Activated CD4-positive, CD25-positive, alpha-beta regulatory T cell treated with anti-CD3 and anti-CD28 coated beads, Interleukin-2, amount 50 U/mL, for 16 hours (primary cell): ENCODE measurements at places on chromosomes 6 and 20.

DNA sequence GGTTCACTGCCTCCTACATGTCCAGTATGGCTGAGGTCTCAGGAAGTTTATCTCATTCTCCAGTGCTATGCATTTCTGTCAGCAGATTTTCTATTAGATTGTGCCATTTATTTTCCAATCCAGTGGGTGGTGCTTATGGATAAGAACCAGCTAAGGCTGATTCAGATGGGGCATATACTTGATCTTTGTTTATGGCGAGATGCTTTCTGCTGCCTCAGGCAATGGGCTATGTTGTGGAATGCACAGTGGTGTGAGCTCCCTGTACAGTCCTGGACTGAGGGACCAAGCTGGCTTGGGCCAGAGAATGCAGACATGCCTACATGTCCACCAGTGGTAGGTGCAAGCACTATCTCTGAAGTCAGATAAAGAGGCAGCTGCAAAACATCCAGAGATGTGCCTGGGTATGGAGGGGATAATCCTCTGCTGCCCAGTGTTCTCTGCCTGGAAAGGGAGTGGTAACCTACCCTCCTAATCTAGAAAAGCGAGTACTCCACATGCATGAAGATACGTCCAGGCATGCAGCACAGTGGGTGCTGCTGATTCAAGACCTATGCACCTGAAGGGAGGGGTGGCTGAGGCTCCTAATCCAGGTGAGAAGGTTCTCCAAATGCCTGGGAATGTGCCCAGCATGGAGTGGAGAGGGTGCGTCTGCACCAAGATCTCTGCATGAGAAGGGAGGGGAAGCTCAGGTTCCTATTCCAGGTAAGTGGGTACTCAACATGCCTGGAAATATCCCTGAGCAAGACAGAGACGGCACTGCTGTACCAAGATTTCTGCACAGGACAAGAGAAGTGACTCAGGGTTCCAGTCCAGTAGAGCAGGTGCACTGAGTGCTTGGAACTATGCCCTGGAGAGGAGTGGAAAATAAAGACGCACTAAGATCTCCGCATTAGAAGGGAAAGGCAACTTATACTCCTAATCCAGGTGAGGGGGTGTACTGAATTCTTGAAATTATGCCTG, 9.4 kb downstream of the CST4 start:
- DNase-seq, result no peak

DNA sequence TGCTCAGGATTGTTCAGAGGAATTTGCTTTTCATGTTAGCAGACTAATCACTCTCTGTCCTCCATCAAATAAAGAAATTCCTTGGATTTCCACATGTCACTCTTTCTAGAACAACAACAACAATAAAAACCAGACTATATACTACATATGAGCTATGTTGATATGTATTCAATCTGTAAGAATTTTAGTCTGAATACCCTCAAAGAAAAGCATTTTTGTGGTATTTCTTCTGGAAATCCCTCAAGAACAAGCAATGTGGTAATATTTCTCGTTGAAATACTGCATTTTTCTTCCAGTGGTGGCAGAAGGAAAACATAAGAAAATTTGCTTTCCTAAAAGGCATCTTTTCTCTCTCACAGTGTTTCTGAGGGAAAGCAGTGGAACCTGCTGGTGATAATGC, 312.6 kb upstream of the RSPO3 start:
- no peak for DNase-seq

DNA sequence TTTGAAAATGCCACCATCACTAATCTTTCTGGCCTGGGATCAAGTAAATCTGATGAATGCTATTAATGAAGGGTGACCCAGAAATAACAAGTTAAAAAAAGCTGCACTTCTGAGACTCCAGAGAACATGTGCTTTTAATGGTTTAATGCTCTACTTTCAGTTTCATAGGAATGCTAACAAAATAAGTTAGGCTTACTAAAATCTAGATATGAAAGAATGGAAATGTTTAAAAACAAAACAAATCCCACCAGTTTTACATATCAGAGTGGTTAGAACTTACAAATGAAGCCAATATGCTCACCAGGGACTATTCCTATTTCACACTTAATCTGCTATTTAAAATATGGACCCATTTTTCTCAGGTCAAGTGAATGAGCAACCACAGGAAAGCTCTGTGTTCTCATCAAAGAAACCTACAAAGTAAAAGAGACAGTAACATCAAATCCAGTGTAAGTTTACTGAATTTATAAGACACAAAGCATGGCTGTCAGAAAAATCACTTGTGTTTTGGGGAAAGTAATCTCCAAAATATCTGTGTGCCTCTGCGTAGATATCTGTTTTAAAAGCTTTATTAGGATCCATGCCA, 40.3 kb downstream of the FYN start:
- DNase-seq, result no peak

DNA sequence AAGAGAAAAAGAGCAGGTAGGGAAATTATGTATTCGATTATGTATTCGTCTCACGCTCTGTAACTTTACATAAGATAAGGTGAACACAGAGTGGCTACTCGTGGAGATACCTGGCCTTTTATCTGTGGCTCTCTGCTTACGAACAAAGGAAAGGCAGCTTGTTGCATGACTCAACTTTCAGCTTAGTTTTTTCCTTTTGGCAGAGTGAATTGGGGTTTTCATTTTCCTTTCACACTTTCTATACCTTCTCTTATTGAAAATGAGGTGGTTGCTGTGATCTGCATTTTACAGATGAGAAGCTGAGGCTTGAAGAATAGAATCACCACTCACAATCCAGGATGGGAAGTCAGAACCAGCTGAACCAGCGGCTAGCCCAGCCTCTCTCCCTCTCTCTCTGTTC, 13.3 kb upstream of the KCNK15 start:
- no peak for DNase-seq

DNA sequence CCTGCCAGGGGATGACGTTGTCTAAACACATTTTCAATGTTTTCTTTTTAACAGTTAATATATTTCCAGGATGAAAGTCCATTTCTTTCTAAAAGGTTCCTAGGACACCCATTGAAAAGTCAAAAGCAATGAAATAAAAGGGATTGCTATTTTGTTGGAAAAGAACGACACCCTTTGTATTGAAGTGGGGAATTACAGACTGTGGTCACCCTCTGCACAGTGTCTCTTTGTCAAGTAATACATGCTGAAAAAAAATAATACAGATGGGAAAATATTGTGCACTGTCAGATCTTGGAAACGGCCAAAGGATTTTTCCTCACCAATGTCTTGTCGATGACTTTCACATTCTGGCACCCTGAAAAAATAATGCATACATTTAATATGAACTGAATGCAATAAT, 56.9 kb downstream of the HAO1 start:
- DNase-seq, result no peak
